ENCODE measurements at places on chromosomes 5 and 9. TPM values are rescaled to one million over a fixed set of nuclear protein-coding genes. Genes with fewer than 3 reads are reported as not detected.

Gene NIPAL4
- 1.3 TPM for total RNA-seq

Gene CMYA5
- 0.71 TPM for total RNA-seq

Gene GALNT12
- total RNA-seq, result 9.1 TPM

Gene IFNA2
- not detected for total RNA-seq

Gene FGF18
- 0.23 TPM for total RNA-seq

Gene C7
- total RNA-seq, result not detected
